ENCODE measurements at places on chromosomes 7 and 10.

DNA sequence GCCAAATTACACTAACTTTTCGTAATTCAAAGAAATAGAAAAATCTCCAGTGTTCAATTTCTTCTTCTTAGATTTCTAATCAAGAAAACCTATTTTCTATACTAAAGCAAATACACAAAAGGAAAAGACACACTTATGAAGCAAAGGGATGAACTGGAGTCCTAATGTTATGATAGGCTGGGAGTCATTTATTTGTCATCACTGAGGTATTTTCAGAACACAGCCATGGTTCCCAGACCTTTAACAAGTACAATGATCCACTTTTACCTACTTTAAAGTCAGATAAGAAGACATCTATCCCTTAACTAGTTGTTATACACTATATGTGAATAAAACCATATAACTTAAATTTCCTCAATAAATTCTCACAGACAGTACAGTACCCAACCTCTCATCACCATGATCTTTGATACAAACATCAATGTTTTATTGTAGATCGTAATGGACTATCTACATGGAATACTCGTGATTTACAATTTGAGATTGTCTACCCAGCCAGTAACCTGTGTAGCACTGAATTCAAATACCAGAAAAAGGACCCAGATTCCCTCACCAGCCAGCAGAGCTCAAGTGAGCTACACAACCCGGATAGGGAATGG is 12.5 kb downstream of the ASNS start:
- DNase-seq = no peak

GRCh38 chr10:86403183-86403797 is 36.7 kb upstream of the GRID1 start:
- no peak for DNase-seq

GRCh38 chr10:60236869-60237524 is 152.7 kb downstream of the ANK3 start:
- DNase-seq = no peak

DNA sequence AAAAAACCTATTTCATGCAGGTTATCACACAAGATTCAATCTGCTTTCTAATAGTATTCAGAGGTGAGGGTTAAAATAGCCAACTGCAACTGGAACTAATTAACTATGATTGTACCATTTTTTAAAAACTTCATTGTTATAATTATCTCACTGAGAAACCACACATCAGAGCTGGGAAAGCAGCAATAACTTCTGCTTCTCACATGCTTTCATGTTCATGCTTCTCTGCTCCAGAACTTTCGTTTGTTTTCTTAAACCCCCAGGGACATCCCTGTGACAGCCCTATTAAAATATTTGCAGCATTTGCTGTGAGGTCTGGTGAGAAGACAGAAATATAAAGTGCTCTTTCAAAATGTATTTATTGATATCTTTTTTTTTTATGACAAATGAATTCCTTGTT is 389.0 kb upstream of the SORCS1 start:
- no peak for DNase-seq

- DNase-seq = no peak
Measured at GRCh38 chr10:52818019-52818418, 45.4 kb upstream of the MBL2 start.

- no peak for DNase-seq
Measured at GRCh38 chr10:91220954-91221675, 652 bp downstream of the PCGF5 start.

GRCh38 chr10:51092402-51092801 is 18.1 kb downstream of the PRKG1 start:
- no peak for DNase-seq

DNA sequence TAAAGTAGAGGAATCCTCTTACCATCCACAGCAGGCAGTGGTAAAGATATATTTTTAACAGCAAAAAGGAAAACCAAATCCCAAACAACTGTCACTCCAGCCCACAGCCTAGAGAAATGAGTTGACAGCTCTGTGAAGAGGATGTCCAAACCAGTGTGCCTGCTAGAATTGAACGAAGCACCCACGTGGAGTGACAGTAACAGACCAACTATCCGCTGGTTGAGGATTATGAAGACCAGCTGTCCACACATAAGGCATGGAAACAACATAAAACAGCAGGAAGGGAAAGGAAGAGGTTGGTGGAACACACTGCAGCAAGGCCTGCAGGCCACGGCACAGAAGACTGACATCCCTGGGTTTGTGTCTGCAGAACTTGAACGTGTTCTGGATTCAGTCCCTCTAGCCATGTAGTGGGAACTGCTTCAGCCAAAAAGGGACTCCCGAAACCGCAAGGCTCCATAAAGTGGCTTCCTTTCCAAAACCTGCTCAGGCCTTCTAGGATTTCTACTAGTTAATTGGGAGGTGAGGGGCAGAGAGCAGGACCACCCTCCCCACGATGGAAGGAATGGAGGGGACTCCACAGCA is 324.4 kb downstream of the BICC1 start:
- DNase-seq = no peak

DNA sequence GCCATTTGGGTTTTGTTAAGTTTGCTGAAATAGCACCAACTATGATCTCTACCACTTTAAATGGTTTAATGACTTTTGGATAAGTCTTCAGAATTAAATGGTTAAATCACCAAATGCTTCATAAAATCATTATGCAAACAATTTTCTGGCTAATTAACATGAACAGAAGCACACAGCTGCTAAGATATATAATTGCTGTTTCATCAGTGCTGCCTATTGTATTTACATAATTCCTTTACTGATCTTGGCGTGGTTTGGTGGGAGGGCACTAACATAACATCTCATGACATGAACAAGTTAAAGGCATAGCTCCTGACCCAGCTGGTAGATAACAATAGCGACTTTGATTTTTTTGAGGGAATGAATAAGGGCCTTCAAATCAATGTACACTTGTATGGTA is 94.1 kb downstream of the FZD1 start:
- no peak for DNase-seq

DNA sequence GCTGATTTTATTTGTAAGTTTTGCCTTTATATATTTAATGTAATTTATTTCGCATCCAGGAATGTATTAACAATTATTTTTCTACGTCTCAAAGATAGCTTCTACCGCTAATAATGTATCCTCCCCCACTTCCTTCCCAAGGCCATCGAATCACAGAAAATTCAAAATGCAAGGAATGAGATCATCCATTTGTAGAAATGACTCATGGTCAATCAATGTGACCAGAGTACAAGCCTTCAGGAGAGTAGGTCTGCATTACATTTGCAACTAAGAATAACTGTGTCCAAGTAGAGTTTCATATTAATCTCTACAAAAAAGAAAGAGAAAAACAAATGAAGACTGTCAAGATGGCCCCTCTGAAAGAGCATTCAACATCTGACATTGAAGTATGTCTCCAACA is 205.9 kb upstream of the PHF14 start:
- DNase-seq = no peak

DNA sequence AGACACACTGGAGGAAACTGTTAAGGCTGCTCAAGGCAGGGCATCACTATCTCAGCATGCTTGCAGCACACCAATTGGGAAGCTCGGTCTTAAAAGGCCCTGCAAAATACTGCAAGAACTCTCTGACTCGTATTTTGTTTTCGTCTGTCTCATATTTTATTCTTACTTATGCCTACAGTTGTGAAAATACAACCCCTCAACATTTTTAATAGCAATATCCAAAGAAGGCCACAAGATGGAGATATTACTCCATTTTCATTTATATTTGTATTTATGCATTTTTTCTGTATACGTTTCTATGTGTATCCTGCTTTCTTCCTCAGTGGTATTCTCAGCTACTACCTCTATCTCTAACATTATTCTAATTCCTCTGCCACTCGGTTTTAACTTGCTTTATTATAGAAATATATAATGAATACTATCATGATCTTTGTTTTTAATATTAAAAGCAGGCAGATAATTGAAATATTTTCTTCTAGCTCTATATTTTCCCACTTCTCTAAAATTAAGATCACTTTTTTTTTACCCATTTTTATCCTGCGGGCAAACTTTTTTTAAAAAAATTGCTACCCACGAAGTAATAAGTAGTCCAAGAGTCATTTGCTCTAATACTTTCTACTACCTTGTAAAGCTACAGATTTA is 10.0 kb downstream of the DNAJC1 start:
- DNase-seq = no peak

- DNase-seq = no peak
Measured at GRCh38 chr7:131234719-131235488, 92.8 kb upstream of the MKLN1 start.

- no peak for DNase-seq
Measured at GRCh38 chr7:51310131-51310583, 6.5 kb downstream of the COBL start.

DNA sequence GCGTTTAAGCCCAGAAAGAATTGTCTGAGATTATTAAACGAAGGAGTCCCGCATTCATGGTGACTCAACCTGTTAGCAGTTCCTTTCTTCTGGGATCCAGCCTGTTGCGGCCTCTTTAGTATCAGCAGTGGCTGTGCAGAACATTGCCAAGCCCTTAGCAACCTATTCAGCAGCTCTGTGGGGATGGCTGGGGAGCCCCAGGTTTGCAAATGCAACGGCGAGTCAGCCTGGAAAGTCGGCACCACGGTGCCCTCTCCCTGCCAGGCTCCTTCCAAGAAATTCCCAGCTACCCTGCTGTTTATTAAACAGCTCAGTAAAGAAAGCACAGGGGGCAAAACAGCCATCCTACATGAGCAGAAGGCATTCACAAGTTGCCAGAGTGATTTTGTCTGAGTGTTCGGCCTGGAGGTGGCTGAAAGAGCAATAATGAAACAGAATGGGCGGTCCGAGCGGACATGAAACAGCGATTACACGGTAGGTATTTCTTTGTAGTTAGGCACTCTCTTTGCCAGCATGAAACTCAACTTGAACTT is 198.3 kb downstream of the BAMBI start:
- DNase-seq = no peak

- no peak for DNase-seq
Measured at GRCh38 chr7:127578036-127578684, 7.2 kb downstream of the GCC1 start.

DNA sequence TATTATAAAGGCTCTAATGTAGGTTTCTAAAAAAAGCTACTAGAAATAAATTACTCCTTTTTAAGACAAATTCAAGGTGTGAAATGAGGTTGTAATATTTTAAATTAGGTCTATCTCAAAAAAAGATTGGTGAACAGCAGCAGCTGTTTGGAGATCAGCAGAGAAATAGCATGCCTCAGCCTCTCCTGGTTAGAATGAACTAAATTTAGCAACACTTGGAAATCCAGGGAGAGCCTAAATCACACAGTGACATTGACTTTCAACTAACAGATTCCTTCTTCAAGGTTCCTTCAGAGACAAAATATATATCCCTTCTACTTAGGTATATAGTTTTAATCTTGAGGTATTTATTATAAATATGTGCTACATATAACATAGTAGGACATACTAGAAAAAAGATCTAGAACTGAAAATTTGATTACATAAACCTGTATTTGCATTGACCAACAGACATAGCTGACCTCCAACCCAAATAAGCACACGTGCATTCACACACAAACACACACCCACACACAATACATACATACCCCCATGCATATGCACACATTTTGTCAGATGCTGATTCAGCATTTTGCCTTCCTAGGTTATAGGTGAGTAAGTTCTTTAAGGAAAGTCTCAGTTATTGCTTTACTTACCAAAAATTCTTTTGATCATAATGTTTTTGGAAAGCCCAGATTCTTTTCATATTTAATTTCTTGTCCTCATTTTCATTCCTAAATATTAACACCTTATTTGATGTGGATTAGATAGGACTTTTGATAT is 47.3 kb downstream of the DGKB start:
- DNase-seq = no peak

- no peak for DNase-seq
Measured at GRCh38 chr7:64602086-64602485, 39.2 kb upstream of the ZNF680 start.

DNA sequence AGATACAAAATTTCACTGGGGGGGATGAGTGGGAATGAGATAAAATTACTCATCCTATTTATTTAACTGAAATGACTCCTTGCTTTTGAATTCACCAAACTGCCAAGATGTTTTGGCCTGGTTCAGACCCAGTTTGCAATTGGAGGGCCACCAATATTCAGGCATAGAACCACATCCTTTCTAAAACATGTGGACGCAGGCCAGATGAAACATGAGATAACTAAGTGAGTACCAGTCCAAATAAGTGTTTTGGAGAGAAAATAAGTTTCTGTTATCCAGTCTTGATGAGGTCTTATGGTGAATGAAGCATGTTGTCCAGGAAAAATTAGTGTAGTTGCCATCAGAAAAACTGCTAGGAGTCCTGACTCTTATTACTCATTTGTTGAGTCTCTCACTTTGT is 36.3 kb upstream of the PDK4 start:
- DNase-seq = no peak

DNA sequence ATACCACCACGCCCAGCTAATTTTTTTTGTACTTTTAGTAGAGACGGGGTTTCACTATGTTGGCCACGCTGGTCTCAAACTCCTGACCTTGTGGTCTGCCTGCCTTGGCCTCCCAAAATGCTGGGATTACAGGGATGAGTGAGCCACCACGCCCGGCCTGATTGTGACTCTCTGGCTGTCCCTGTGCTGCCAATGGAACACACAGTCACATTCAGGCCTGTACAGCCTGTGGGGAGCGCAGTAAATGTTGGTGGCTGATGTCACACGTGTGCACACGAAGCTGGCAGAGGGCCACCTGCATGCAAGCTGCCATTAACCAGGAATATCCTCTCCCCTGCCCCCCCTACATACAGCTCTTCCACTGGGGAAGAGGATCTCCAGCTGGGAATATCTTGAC is 22.1 kb downstream of the POLL start:
- no peak for DNase-seq

GRCh38 chr7:57415326-57415725 is 34.7 kb upstream of the ZNF716 start:
- no peak for DNase-seq

DNA sequence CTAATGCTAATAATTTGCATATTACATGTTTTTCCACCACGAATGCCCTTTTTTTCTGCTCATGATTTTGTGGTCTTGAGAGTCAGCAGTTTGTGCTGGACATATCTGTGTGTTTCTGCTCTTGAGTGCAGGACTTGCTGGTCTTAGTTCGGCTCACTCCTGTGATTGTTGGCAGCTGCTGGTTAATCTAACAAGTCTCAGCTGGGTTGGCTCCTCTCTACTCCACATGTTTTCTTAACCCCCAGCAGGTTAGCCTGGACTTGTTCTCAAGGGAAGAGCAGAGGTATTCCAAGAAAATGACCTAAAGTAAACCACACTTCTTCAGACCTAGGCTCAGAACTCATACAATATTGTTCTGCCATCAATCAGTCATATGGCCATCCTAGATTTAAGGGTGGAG is 1238.9 kb downstream of the XPNPEP1 start:
- DNase-seq = no peak

GRCh38 chr10:28778524-28778923 is 101.2 kb downstream of the BAMBI start:
- no peak for DNase-seq

DNA sequence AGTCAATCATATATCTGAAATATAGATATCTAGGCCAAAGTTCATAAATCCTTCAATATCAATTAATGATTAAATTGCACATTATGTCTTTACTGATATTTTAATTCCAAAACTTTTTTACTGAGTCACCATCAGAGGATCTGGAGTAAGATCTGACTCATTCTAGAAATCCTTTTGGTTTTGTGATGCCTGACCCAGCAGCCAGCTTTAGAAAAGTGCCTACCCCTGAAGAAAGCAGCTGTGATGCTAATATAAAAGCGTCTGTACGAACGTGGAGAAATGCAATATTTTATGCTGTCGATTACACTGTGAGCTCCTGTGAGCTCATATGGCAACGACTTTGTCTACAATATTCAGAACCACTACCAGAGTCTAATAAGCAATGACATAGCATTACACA is 142.5 kb upstream of the LRRTM3 start:
- DNase-seq = no peak

GRCh38 chr10:75647675-75648074 is 216.3 kb downstream of the LRMDA start:
- DNase-seq = no peak

- DNase-seq = no peak
Measured at GRCh38 chr10:14617852-14618251, 156.8 kb downstream of the FAM107B start.
